Activated CD4-positive, alpha-beta T cell treated with anti-CD3 and anti-CD28 coated beads, Interleukin-2, amount 50 U/mL, for 16 hours (primary cell): ENCODE measurements at places on chromosomes 12 and 14.

GRCh38 chr14:61326847-61327246 lies 5.5 kb downstream of the PRKCH start:
- DNase-seq, result peak; percentile 10

GRCh38 chr14:68372368-68372767 lies 420.5 kb downstream of the ZFP36L1 start:
- DNase-seq, result no peak

- peak; percentile 62 for DNase-seq
Measured at GRCh38 chr14:90235179-90235976, 21.0 kb upstream of the PSMC1 start.

DNA sequence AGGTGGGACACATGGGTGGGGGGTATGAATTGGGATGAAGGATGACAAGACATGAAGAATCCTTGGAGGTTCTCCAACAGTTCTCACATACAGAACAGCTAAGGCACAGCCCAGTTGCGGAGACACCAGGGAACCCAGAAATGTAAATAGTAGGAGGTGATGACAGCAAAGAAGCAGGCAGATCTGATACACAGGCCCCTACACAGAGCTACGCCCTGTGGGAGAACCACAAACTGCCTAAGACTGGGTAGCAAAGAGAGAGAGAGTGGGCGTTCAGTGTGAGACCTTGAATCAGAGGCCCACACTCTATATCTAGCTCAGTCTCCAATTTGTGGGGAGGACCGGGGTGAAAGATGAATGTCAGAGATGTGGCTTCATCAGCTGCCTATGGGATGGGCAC lies 9.5 kb upstream of the NUMB start:
- peak; percentile 52 for DNase-seq

GRCh38 chr14:36524874-36525745 lies 5.1 kb upstream of the NKX2-1 start:
- peak; percentile 35 for DNase-seq
